Right cardiac atrium (tissue), 5 donors: ENCODE measurements at places on chromosomes 2 and 18. TPM values are rescaled to one million over a fixed set of nuclear protein-coding genes. Genes with fewer than 3 reads are reported as not detected.

GRCh38 chr2:131152074-131152473 lies 46.9 kb downstream of the PLEKHB2 start:
- no peak for DNase-seq

DNA sequence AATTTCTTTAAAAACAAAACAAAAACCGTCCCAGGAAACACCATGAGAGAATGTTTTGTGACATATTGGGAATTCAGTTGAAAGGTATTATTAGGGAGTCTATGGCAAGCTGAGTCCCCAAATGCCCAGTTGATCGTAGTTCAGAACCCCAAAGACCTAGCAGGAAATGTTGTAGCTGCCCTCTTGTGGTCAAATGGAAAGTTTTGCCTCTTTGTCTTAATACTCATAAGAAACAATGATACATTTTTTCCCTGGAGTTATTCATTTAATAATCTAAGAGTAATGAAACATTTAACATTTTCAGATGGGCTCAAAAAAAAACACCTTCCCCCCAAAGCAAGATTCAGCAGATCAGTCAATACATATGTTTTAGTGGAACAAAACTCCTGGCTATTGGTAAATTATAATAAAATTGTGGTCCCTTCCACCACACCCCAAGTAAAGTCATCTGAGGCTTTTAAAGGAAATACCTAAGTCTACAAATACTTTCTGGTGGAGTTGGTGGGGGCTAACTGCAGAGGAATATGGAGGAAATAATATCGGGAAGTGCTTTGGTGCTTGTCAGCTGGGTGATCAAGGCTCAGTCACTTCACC lies 37.8 kb upstream of the EFEMP1 start:
- DNase-seq: no peak

The ARL6IP6 gene
- 10.3 TPM for total RNA-seq

The RNF125 gene
- 2.4 TPM for total RNA-seq

- no peak for DNase-seq
Observed at GRCh38 chr2:22981785-22982184, 403.2 kb upstream of the KLHL29 start.

The CCDC148 gene
- total RNA-seq: 1.1 TPM
